Adrenal gland (tissue), 19 donors: ENCODE measurements at places on chromosomes 13 and 19. TPM values are rescaled to one million over a fixed set of nuclear protein-coding genes. Genes with fewer than 3 reads are reported as not detected.
A peak's percentile ranks its signal among the peaks of the same experiment; 100 is the strongest.

GRCh38 chr19:16361254-16361653 is 36.6 kb downstream of the KLF2 start:
- no peak for DNase-seq

DNA sequence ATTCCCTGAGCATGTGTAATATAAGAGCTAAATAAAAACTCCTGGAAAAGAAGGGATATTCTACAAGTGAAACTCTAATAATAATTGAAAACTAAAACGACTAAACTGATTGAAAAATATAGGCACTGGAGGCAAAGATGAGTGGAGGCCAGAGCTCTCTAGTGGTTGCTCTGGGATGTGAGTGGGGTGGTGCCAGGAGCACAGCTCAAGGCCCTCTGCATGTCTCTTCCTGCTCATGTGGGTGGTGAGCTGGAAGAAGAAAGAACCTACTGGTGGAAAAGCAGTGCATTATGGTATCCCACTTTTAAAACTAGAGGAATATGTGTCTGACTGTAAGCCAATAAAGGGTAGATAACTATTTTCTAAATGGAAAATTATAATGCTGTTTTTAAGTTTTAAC is 15.8 kb upstream of the ARHGEF7 start:
- no peak for DNase-seq

DNA sequence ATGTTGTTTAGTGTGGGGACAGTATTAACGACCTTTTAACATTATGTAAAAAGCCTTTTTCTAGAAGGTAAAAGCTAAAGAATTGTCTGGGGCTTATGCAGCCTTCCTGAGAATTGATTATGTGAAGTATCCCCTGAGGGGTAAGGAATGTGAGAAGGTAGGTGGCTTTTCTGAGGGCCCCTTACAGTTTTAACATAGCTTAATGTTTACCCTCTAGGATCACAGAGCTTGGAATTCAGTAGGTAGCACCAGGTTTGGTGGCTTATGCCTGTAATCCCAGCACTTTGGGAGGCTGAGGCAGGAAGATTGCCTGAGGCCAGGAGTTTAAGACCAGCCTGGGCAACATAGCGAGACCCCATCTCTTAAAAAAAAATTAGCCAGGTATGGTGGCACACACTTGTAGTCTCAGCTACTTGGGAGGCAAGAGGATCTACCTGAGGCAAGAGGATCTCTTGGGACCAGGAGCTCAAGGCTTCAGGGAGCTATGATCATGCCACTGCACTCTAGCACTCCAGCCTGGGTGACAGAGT is 101.3 kb downstream of the OLFM4 start:
- DNase-seq = no peak

- peak; percentile 77 for DNase-seq
Observed at GRCh38 chr19:4172861-4173473, 9.4 kb downstream of the SIRT6 start.

GRCh38 chr19:38559428-38560401 is 58.0 kb downstream of the MAP4K1 start:
- DNase-seq = no peak

DNA sequence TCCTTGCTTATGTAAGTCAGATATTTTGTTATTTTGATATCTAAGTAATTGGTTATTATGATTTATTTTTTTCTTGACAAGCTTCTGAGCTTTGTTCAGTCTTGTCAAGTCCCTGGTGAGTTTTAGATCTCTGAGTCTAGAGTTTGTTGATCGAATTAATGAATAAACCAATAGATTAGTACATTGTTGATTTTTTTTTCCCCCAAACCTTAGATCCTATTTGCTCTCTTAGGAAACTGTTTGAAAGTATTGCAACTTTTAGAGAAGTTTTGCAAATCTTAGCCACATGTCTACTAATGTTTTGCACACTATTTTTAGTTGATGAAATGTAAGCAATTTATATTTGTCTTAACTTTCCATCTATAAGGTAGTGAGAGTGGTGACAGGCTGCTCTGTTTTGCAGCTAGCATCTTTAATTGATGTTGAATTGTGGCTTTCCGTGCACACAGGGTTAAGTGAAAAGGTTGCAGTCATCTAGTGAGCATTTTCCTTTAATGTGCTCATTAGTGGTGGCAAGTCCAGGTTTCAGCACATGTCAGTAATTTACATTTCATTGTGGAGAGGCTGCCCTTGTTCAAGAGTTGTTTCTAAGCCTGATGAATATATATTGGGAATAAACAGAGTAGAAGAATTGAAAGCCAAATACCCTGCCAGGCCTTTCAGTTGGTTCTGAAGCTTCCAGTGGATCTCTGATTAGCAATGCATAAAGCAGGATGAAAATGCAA is 86.3 kb downstream of the PCCA start:
- DNase-seq = no peak

GRCh38 chr13:50284540-50284939 is 269.3 kb downstream of the KCNRG start:
- DNase-seq = no peak

- DNase-seq = no peak
Observed at GRCh38 chr13:77337159-77337558, 10.3 kb upstream of the MYCBP2 start.

DNA sequence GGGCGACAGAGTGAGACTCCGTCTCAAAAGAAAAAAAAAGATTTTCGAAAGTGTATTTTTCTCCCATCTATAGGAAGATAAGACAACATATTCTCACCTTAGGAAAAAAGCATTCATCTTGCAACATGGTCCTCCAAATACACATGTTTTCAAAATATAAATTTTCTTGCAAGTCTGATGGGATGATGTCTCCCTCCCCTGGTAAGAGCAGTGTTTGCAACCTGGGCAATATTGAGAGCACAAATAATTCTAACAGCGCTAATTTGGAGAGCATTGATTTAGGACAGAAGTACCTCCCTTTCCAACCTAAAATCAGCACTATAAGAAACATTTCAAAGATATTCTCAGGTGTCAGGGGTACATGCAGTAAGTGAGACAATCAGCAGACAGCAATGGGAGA is 61.0 kb upstream of the SHISA2 start:
- no peak for DNase-seq

GRCh38 chr19:33720691-33721682 is 75.7 kb upstream of the KCTD15 start:
- DNase-seq = no peak

- DNase-seq = no peak
Observed at GRCh38 chr13:112131081-112131712, 64.2 kb downstream of the SOX1 start.

GRCh38 chr13:110250258-110250891 is 56.6 kb downstream of the COL4A1 start:
- DNase-seq = peak; percentile 75

DNA sequence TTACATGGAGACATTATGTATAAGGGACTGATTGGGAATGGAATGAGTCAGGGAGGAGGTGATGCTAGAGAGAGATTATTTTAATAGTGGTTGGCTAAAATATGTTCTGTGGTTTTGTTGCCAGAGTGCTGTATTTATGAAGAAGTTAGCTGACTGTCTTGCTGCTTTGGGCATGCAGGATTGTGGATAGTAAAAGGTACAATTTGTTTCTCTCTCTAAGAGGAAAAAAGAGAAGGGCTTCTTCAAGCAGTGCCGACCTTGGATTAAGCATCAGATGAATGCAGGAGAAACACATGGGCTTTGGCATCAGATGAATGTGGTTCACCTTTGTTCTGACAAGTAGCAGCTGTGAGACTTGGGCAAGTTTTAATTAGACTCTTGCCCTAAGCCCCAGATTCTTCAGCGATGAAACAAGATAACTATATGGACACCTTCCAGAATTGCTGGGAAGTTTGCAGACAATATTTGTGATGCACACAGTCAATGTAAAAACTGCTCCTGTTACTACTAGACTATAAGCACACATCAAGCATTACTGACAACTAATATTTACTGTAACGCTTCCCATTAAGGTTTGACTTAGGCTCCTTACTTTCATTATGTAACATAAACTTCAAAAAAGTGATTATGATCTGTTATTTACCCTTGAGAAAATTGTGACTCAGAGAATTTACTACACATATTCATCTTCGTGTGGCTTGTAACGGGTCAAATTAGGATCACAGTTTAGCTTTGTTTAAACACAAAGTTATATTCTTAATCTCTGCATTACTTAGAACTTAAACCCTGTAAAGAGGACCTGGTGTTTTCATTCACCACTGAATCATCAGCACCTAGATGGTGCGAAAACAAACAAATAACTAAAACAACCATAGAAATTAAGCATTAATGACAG is 824.0 kb downstream of the PCDH9 start:
- DNase-seq = no peak

DNA sequence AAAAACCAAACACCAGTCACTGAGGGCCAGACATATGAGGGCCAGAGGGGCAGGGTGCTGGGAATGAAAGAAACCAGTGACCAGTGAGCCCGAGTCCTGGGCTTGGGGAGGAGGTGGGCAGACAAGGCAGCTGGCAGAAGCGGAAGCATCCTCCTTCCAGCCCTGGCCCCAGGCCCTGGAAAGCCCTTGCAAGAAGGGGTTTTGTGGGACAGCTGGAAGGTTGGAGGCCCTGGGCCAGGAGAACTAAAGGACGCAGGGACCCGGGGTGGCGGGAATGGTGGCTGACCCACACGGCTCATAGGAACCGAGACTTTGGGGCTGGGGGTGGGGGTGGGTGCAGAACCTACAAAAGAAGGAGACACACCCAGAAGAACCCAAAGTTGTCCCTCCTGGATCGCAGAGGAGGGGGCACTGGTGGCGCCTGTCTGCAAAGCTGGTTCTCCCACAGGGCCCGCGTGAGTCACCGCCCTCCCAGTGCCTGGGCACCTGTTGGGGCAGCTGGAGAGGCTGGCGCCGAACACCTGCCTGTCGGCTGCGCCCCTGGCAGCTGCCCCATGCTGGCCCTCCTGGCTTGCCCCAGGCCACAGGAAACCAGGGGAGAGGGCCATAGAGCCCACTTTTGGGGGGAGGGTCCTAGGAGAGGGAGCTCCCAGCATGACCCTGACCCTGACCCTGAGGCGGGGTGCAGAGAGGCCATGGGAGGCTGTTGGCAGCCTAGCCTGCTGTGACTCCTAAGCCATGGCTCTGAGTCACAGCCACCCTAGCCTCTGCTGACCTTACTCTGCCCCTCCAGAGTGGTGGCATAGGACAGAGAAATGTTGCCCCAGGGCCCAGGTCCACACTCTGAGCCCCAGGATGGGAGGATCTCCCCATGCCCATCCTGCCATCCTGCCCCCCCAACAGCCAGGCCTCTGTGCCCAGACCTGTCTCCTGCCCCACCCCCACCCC is 802 bp downstream of the DMPK start:
- DNase-seq = peak; percentile 86

- no peak for DNase-seq
Observed at GRCh38 chr19:46958532-46958931, 61.1 kb upstream of the NPAS1 start.

DNA sequence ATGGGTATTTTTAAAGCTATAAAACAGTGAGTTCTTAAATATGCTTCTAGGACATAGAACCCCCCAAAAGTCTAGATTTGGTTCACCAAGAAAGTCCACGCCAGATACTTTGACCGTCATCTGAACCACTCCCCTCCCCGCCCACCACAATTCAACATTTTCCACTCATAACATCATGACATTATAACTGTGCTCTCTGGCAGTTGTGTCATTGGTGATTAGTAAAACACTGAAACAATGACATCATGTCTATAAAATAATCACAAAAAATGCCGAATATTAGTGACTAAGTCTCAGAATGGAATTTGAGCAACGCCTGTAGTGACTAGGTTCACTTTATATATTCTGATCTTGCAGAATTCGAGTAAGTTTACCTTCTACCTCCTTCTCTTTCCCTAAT is 732.3 kb downstream of the FGF9 start:
- DNase-seq = no peak

DNA sequence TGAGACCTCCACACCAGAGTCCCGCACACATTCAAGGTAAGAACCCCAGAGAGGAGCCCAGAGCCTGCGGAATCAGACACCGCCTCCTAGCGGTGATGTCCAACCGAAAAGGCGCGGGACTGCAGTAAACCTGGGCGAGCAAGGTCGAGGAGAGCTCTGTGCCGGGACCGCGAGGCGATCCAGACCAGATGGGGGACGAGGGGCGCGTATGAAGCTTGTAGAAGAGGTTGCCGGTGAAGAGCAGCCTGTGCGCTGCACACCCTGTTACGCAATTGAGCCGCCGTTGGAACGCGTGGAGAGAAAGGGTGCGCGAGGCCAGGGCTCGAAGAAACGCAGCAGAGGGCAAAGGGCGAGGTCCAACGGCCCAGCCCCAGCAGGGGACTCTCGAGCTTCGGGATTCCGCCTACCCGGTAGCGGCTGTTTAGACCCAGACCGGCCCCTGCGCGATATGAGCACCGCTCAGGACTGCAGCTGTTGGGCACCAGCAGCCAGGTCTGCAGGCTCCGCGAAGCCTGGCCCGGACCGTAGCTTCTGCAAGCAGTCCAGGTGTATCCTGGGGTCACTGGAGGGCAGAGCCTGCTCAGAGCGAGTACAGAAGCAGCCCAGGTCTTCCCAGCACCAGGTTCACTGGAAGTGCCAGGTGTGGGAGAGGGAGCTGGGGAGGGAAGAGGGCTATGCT is 65.9 kb upstream of the ZNF599 start:
- DNase-seq = no peak

DNA sequence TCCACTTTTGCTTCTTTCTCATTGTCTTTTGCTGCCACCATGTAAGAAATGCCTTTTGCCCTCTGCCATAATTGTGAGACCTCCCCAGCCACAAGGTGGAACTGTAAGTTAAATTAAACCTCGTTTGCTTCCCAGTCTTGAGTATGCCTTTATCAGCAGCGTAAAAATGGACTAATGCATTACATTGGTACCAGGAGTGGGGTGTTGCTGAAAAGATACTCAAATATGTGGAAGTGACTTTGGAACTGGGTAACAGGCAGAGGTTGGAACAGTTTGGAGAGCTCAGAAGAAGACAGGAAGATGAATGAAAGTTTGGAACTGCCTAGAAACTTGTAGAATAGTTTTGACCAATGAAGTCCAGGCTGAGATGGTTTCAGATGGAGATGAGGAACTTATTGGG is 115.2 kb downstream of the B3GLCT start:
- no peak for DNase-seq

- no peak for DNase-seq
Observed at GRCh38 chr13:90577726-90578125, 769.8 kb upstream of the MIR17HG start.

DNA sequence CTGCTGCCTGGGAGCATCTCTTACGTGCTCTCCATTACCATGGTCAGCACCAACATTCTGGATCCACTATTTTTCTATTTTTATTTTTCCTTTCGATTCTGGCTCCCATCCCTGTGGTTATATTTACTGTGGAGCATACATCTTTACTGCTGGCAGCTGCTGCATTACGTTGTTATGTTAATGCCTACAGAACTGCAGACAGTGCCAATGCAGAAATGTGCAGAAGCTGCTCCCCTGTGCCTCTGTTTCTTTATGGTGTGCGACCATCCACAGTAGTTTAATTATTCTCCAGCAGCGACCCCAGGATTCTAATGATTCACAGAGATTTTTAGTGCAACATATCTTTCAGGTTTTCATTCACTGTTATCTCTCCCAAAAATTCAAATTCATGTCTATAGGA is 911.7 kb upstream of the SLITRK6 start:
- DNase-seq = no peak

GRCh38 chr19:17847538-17848366 is at the start of gene JAK3:
Gene JAK3, minus strand, starts transcription at chr19:17847982. Its CDS starts 3,565 bp downstream, at chr19:17844417.
- DNase-seq = peak; percentile 56

Gene GPC5
- 0.24 TPM for polyA plus RNA-seq

Gene CACNG8
- polyA plus RNA-seq = not detected

Gene SLC15A1
- not detected for polyA plus RNA-seq

Gene THSD1
- polyA plus RNA-seq = 3.8 TPM

Gene COX7A1
- 31.3 TPM for polyA plus RNA-seq

Gene FLT3LG
- polyA plus RNA-seq = 33.8 TPM

Gene RXFP2
- 0.40 TPM for polyA plus RNA-seq

Gene SLITRK6
- 0.10 TPM for polyA plus RNA-seq

Gene ZNF90
- polyA plus RNA-seq = 3.1 TPM

Gene TMEM238
- polyA plus RNA-seq = not detected

Gene SLC25A42
- 10.0 TPM for polyA plus RNA-seq

Gene ATXN8OS
- polyA plus RNA-seq = not detected

Gene GNA15
- 5.8 TPM for polyA plus RNA-seq

Gene ZNF208
- polyA plus RNA-seq = 0.51 TPM

Gene GRIN3B
- polyA plus RNA-seq = 0.24 TPM
